Myocyte (in vitro differentiated cells): ENCODE measurements at places on chromosomes 16 and 17. TPM values are rescaled to one million over a fixed set of nuclear protein-coding genes. Genes with fewer than 3 reads are reported as not detected.

GRCh38 chr17:57086069-57086930 lies 1.3 kb downstream of the AKAP1 start:
- DNase-seq, result no peak

GRCh38 chr16:68839831-68840230 lies 3.5 kb upstream of the TANGO6 start:
- DNase-seq, result no peak

DNA sequence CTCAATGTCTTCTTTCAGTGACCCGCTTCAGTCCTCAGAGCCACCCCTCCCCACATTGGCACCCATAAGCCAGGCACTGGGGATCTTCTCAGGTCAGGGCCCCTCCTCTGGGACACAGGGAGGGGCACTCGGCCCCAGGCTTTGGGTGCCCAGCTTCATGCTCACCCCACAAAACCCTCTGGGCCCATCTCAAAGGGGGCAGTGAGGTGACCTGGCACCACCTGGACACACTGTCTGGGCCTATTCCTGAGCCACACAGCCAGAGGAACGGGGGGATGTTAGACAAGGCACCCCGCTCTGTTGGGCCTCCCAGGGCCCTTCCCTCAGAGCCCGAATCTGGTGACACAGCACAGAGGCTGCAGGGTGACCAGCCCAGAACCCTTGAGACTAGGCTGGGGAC lies 36.1 kb downstream of the TNFRSF13B start:
- DNase-seq, result no peak

- peak; percentile 77 for DNase-seq
These were observed 11.3 kb upstream of the PITPNM3 start for GRCh38 chr17:6567528-6568183.

GRCh38 chr17:82923366-82924113 lies 83.7 kb upstream of the ZNF750 start:
- peak; percentile 75 for DNase-seq

- peak; percentile 87 for DNase-seq
These were observed 24.4 kb downstream of the ATP6V0D1 start for GRCh38 chr16:67456391-67457081.

GRCh38 chr16:62058412-62058811 lies 22.2 kb upstream of the CDH8 start:
- no peak for DNase-seq

- DNase-seq, result peak; percentile 96
These were observed 49.5 kb upstream of the MTSS2 start for GRCh38 chr16:70735141-70735979.

DNA sequence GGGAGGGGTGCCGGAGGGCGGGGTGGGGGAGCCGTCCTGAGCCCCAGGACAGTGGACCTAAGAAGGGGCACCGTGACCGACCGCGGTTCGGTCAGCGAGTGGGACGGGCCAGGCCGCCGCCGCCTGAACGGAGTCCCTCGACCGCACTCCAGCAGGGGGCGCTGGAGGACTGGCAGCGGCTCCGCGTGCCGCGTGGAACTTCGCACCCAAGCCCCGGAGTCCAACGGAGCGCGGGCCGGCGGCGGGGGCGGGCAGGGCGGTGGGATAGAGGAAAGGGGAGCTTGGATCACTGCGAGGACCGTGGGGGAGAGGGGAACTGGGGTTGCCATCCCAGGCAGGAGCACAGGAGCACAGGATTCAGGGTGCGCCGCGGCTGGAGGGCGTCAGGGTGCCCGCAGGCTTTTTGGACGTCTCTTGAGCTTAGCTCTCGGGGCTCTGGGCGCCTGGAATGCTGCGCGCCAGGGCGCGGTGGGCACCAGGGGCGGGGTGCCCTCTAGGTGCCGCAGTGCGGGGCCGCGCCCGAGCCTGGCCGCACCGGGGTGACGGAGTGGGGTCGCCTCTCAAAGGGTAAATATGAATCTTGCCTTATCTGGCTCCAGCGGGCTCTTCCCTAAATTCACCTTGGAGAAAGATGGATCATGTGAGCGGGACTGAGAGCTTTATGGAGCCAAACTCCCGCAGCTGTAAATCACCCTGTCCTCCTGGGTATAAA lies 379 bp upstream of the OTOP2 start:
- peak; percentile 24 for DNase-seq

- DNase-seq, result no peak
These were observed 34.4 kb downstream of the CDRT4 start for GRCh38 chr17:15432807-15433611.

DNA sequence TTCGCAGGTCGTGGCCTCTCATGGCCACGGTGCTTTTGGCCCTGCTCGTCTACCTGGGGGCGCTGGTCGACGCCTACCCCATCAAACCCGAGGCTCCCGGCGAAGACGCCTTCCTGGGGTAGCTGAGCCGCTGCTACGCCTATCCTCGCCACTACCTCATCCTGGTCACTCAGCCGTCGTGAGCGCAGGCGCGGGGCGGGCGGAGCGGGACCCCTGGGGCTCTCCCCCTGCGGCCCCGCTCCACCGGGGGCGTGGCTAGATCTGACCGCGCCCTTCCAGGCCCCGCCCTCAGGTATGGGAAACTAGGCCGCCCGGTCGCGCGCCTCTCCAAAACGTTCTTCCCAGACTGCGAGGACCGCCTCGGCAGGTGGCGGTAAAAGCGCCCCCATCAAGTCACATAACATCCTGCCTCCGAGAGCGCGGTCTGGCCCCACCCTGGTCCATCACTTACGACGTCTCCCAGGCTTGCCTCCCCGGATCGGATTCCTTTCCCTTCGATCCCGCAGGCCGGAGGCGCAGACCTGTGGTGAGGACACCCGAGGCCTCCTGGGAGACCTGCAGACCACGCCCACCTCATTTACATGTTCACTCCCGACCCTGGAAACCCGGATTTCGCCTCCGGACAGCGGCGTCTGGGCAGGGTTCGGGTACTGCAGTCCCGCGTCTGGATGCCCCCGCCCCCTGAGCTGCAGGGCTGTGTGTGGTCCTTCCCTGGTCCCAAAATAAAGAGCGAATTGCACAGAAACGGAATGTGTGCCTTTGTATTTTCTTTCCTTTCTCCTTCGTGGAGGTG lies 91.5 kb upstream of the TMEM97 start:
- no peak for DNase-seq

DNA sequence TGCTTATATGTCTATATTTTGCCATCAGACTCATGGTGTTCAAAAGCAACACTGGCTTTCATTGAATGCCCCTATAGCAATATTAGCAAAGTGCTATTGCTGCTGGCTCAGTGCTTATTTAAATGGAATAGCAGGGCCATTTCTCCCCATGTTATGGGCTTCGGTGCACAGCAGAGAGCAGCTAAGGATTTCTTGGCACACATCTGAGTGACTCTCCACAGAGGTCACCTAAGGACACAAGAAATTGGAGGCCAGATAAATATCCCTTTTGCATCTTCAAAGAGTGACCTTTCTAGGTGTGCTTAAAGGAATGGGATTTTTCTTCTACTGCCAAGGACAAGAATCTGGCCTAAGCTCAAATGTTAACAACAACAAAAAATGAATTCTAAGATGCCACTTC lies 751.8 kb downstream of the CDH11 start:
- no peak for DNase-seq

DNA sequence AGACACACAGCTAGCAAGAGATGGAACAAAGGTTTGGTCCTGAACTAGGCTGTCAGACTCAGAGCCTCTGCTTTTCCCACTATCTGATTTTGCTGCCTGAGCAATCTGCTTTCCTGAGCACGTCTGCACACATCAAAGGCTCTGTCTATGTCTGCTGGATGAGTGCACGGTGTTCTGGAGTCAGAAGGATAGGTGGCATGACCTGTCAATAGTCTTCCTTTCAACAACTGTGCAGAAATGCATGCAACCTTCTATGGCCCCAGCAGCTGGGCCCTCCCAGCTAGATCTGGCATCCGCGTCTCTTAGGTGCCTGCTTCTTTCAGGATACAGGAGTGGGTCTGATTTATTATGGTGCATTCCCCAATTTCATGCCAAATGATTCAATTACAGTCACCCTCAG lies 138.3 kb downstream of the UTP18 start:
- no peak for DNase-seq

GRCh38 chr17:20267459-20267842 lies 199.9 kb downstream of the LGALS9B start:
- DNase-seq, result peak; percentile 65

DNA sequence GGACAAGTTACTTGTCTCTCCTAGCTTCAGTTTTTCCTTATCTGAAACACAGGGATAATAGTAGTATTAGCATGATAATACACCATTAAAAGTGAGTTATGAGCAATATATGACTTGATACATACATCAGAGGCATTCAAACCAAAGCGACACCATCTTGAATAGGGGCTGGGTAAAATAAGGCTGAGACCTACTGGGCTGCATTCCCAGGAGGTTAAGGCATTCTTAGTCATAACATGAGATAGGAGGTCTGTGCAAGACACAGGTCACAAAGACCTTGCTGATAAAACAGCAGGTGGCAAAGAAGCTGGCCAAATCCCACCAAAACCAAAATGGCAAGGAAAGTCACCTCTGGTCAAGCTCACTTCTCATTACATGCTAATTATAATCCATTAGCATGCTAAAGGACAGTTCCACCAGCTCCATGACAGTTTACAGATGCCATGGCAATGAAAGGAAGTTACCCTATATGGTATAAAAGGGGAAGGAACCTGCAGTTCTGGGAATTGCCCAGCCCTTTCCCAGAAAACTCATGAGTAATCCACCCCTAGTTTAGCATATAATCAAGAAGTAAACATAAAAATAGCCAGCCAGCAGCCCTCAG lies 37.2 kb upstream of the HS3ST3A1 start:
- peak; percentile 54 for DNase-seq

GRCh38 chr16:82169861-82170845 lies at the start of gene MPHOSPH6:
TSS of gene MPHOSPH6 (minus strand) at chr16:82170224. CDS start at chr16:82170175, 49 bp downstream.
- DNase-seq, result peak; percentile 92

- DNase-seq, result peak; percentile 41
These were observed 53.4 kb downstream of the BRIP1 start for GRCh38 chr17:61809816-61810392.

DNA sequence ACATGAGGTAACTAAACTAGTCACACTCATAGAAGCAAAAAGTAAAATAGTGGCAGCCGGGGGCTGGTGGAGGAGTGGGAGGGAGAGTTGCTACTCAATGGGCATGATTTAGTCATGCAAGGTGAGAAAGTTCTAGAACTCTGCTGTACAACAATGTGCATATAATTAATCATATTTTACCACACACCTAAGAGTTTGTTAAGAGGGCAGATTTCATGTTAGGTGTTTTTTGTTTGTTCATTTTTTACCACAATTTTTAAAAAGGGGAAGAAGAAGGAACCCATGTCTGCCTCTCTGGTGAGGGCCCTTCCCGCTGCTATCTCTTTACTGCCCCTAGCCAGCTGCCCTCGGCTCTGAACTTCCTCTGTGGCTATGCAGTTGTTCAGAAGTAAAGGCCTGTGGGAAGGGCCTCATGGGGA lies 11.2 kb downstream of the CD300LB start:
- no peak for DNase-seq

- DNase-seq, result no peak
These were observed 241.3 kb upstream of the ZFHX3 start for GRCh38 chr16:73289232-73289631.

- no peak for DNase-seq
These were observed 113.2 kb upstream of the SDK2 start for GRCh38 chr17:73757420-73757819.

DNA sequence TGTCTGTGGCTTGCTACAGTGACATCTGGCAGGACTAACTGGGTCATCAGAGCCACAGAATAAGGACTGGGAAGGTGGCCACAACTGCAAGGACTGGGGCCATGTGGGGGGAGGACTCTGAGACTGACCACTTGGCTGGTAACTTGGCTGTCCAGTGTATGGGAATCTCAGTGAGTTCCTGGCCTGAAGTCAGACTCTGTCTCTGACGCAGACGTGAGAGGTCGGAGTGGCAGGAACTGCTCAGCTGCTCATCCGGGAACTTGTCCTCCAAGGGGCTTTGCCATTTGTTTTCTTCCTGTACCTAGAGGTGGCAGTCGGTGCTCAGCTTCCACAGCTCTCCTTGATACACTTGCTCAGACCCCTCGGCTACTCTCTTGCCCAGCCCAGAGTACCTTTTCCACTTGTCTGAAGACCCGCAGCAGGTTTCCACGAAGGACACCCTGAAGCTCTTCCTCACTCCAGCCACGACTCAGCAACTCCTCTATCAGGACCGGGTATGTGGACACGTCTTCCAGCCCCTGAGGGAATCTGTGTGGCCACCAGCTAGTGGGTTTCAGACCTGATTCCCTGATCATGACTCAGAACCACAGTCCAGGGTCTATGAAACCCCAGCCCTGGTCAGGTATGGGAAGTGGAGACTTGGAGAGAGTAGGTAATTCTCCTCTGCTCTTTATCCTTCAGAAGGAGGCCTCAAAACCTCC lies 7.3 kb upstream of the DPEP3 start:
- DNase-seq, result peak; percentile 70

GRCh38 chr16:56860226-56861020 lies 4.6 kb upstream of the SLC12A3 start:
- DNase-seq, result no peak

GRCh38 chr16:65532258-65532657 lies 410.4 kb upstream of the CDH11 start:
- no peak for DNase-seq

The CDH13 gene
- 154 and 160 TPM in 2 replicates for total RNA-seq

The HIC1 gene
- total RNA-seq, result 2.9 and 6.8 TPM in 2 replicates

The NKD1 gene
- total RNA-seq, result 0.16 and 0.75 TPM in 2 replicates

The AGRP gene
- not detected in 2 replicates for total RNA-seq

The CD300A gene
- total RNA-seq, result not detected in 2 replicates

The SREBF1 gene
- 153 and 348 TPM in 2 replicates for total RNA-seq

The MYH10 gene
- 10.7 and 17.9 TPM in 2 replicates for total RNA-seq

The OR1F1 gene
- not detected in 2 replicates for total RNA-seq

The PABPN1L gene
- total RNA-seq, result 0.11 TPM in 1 of 2 replicates, not detected in the other

The TRAPPC2L gene
- 60.1 and 69.5 TPM in 2 replicates for total RNA-seq

The CACNG5 gene
- not detected in 2 replicates for total RNA-seq

The PRAC2 gene
- not detected in 2 replicates for total RNA-seq
